ENCODE measurements at places on chromosomes 4 and X.
A peak's percentile ranks its signal among the peaks of the same experiment; 100 is the strongest.

GRCh38 chr4:153506341-153507309 is 40.5 kb downstream of the TMEM131L start:
- DNase-seq = no peak

DNA sequence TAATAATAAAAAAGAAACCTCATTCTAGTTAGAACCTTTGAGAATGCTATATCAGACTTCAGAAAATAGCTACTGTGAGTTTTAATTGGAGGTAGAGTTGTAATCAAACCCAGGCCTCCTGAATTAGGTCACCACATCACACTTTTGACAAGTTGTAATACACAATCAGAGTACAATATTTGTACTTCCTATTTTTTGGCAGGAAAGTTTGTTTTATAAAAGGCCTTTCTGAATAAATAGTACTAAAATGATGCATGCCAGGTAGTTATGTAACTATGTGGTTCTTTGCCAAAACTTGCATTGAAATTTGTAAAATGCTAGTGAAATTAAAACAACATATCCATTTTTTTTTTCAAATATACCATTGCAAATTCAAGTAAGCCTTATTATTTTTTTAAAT is 26.8 kb downstream of the ADH7 start:
- DNase-seq = no peak

DNA sequence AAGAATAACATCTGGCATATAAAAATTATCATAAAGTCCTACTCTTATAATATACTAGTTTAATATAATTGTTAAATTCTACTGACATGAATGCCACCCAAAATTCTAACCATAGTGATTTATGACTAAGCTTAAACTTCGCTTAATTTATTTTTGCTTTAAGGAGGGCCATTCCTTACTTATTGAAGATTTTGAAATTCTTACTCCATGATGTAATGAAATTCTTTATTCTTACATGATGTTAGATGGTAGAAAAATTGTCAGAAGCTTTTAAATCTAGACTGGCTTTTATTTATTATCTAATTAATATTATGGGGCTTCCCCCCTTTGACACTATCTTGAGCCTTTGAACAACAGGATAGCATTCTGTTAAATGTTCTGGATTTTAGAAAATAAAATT is 19.5 kb upstream of the SUPT20HL2 start:
- DNase-seq = no peak

GRCh38 chrX:13087322-13088155 is 43.1 kb upstream of the FAM9C start:
- DNase-seq = no peak

DNA sequence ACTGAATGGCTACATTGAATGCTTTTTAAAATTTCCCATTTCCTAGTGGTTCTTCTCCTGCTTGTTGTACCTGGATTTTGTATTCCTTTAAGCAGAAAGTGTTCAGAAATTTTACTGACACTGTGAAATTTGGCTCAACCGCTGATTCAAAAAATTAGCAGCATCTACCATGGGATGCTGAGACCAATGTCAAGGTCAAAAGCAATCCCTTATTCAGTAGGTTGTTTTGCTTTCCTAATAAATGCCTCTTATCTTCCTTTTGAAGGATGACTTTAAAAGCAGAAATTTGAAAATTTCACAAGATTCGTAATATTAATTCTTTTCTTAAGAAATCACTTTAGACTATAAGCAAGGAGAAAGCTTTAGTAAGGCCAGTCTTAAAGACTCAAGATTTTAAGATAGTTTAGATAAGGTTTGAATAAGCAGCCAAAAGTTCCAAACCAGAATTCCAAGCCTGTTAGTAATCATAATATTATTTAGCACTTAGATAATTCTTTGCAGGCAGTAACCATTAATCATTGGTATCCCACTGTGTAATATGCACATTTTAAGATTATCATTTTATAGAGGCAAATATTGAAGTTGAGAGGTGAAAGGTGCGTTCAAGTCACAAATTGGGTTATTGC is 508.8 kb downstream of the ANKRD50 start:
- DNase-seq = no peak

DNA sequence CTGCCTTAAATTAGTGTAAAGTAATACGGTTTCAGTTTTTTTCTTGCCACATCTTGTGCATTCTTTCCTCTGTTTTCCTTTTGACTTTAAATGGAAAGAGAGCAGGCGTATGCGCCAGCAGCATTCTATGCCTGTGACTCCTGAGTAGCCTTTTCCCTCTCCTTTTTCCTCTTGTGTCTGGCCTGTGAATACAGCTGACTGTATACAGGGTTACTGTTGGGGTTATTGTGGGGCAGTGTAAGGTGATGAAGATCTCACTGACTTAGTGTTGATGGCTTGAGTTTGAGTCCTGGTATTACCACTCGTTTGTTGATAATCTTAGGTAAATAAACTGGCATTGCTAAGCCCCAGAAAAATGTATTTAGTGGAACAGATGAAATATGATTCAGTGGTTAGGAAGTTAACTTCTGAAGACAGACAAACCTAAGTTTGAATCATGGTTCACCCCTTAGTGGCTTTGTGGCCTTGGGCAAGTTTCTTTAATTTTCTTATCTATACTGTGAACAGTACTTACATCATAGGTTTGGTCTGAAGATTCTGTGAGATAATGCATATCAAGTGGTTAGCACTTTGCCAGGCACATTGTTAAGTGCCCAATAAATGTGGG is 105.1 kb downstream of the FNIP2 start:
- DNase-seq = no peak

DNA sequence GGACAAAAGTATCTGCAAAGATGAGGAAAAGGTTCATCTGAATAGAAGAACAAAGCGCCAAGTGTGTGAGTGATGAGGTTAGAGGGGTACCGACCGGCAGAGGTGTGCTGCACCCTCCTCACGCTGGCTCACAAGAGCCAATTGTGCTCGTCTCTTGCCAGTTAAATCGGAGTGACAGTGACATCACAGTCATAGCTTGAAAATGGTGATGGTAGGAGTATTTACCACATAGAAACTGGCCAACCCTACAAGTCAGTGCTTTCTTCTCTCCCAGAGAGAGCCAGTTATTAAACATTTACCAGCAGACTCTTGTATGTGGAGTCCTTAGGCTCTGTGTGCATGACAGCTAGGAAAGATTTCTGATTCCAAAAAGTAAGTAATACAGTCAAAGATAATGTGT is 32.4 kb downstream of the CLDN22 start:
- DNase-seq = no peak

DNA sequence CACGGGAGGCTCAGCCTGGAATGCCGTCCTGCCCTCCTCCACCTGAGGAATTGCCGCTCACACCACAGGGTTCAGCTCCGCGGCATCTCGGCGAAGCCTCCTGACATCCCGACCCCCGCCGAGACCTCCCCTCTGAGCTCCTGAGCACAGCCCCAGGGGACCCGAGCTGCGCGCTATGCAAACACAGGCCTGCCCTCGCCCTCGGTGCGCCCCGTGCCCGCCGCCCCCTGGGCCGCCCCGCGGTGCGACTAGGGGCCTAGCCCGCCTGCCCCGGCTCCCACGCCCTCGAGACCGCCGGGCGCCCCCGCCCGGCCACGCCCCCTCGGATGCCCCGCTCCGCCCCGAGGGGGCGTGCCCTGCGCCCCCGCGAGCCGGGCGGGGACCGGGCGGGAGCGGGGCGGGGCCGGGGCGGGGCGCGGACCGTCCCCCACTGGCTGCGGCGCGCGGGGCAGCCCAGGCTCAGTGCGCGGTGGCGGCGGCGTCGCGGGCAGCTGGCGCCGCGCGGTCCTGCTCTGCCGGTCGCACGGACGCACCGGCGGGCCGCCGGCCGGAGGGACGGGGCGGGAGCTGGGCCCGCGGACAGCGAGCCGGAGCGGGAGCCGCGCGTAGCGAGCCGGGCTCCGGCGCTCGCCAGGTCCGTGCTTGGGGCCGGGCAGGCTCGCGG is at the start of gene FGFR3:
FGFR3 (plus strand) TSS at position 462 of the 664 bp plus-strand sequence. CDS start 642 bp downstream, outside the sequence.
- DNase-seq = peak; percentile 18
